ENCODE measurements at places on chromosomes 4 and X.

DNA sequence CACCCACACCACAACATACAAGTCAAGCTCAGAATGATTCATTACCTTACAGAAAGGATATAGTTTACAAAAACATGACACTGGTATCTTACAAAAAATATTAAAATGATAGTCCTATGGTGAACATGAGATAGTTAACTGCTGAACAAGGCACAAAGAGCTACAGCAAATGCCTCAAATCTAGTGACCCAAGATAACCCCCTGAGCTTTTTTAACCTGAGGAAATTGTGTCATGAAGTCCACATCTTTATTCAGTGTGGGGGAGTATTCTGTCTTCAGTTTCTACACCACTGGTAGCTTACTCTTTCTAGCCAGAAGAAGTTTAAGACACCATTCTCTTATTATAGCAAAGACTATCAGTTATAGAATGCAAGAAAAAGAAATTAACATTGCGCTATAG, 218.7 kb downstream of the MAPK10 start:
- H3K4me3 ChIP-seq: no peak overlapping the region
- no peak overlapping the region for H3K27ac ChIP-seq
- H3K36me3 ChIP-seq: no peaks in the 10 kb centered on the region

DNA sequence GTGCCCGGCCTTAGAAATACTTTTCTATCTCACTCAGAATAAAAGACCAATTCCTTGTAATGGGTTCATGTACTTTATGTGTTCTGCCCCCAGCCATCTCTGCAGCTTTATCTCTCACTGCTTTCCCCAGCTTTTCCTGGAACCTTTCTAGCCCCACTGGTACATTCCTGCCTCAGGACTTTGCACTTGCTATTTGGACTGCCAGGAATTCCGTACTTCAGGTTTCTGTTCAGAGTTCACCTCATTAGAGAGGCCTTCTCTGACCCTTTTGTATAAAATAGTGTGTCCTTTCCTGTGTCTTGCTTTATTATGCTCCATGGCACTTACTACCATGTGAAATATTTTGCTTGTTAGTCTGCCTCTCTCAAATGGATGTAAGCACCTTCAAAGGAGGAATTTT, 112.5 kb downstream of the PDLIM5 start:
- no peak overlapping the region for H3K27ac ChIP-seq
- peaks cover 4% of the 10 kb centered on the region for H3K36me3 ChIP-seq
- peaks cover 9% of the 10 kb centered on the region for H3K4me1 ChIP-seq
- DNase-seq: no peak
- H3K27me3 ChIP-seq: no peaks in the 10 kb centered on the region
- H3K4me3 ChIP-seq: no peak overlapping the region

GRCh38 chr4:26325191-26325590, 4.4 kb downstream of the RBPJ start:
- H3K4me1 ChIP-seq: peaks cover 36% of the 10 kb centered on the region
- no peaks in the 10 kb centered on the region for H3K27me3 ChIP-seq
- no peak for DNase-seq
- peak overlapping the region; percentile 64 for H3K4me3 ChIP-seq
- H3K27ac ChIP-seq: no peak overlapping the region
- H3K36me3 ChIP-seq: no peaks in the 10 kb centered on the region

GRCh38 chrX:56069299-56069931, 162.7 kb upstream of the KLF8 start:
- H3K4me1 ChIP-seq: no peaks in the 10 kb centered on the region
- DNase-seq: no peak
- no peak overlapping the region for H3K27ac ChIP-seq
- no peaks in the 10 kb centered on the region for H3K36me3 ChIP-seq
- no peak overlapping the region for H3K4me3 ChIP-seq
- no peaks in the 10 kb centered on the region for H3K27me3 ChIP-seq

- no peaks in the 10 kb centered on the region for H3K36me3 ChIP-seq
- H3K27ac ChIP-seq: peak overlapping the region; percentile 12
- H3K4me1 ChIP-seq: no peaks in the 10 kb centered on the region
- no peak overlapping the region for H3K4me3 ChIP-seq
- no peaks in the 10 kb centered on the region for H3K27me3 ChIP-seq
- DNase-seq: no peak
These were observed 855.0 kb upstream of the GRID2 start for GRCh38 chr4:91448668-91449330.

GRCh38 chr4:60652933-60653332, 547.2 kb upstream of the ADGRL3 start:
- H3K27ac ChIP-seq: no peak overlapping the region
- peaks cover 11% of the 10 kb centered on the region for H3K4me1 ChIP-seq
- no peak for DNase-seq
- H3K27me3 ChIP-seq: no peaks in the 10 kb centered on the region
- H3K36me3 ChIP-seq: peaks cover 4% of the 10 kb centered on the region
- H3K4me3 ChIP-seq: no peak overlapping the region

GRCh38 chr4:11735651-11736050, 307.0 kb upstream of the HS3ST1 start:
- no peaks in the 10 kb centered on the region for H3K4me1 ChIP-seq
- no peaks in the 10 kb centered on the region for H3K36me3 ChIP-seq
- DNase-seq: no peak
- no peak overlapping the region for H3K27ac ChIP-seq
- H3K4me3 ChIP-seq: no peak overlapping the region

GRCh38 chr4:67483868-67484602, 61.3 kb downstream of the CENPC start:
- no peaks in the 10 kb centered on the region for H3K27me3 ChIP-seq
- no peak overlapping the region for H3K4me3 ChIP-seq
- no peak overlapping the region for H3K27ac ChIP-seq
- no peak for DNase-seq
- peaks cover 43% of the 10 kb centered on the region for H3K36me3 ChIP-seq

- DNase-seq: no peak
- no peaks in the 10 kb centered on the region for H3K27me3 ChIP-seq
- no peak overlapping the region for H3K4me3 ChIP-seq
- H3K27ac ChIP-seq: no peak overlapping the region
- no peaks in the 10 kb centered on the region for H3K4me1 ChIP-seq
These were observed 497.9 kb upstream of the MAGEB18 start for GRCh38 chrX:25640276-25640675.

- no peak for DNase-seq
- no peak overlapping the region for H3K27ac ChIP-seq
- H3K4me3 ChIP-seq: no peak overlapping the region
- H3K27me3 ChIP-seq: no peaks in the 10 kb centered on the region
These were observed 17.6 kb upstream of the GABRA4 start for GRCh38 chr4:47010912-47011446.

- no peaks in the 10 kb centered on the region for H3K27me3 ChIP-seq
- no peak overlapping the region for H3K4me3 ChIP-seq
- peaks cover 7% of the 10 kb centered on the region for H3K36me3 ChIP-seq
- no peaks in the 10 kb centered on the region for H3K4me1 ChIP-seq
- DNase-seq: no peak
These were observed 24.0 kb downstream of the TAB3 start for GRCh38 chrX:30865015-30865414.

GRCh38 chrX:118100091-118100490, 16.5 kb downstream of the KLHL13 start:
- H3K27me3 ChIP-seq: no peaks in the 10 kb centered on the region
- H3K36me3 ChIP-seq: no peaks in the 10 kb centered on the region
- no peaks in the 10 kb centered on the region for H3K4me1 ChIP-seq
- DNase-seq: no peak
- H3K4me3 ChIP-seq: no peak overlapping the region

GRCh38 chr4:8641931-8642650, 49.5 kb downstream of the CPZ start:
- peak; percentile 50 for DNase-seq
- no peaks in the 10 kb centered on the region for H3K36me3 ChIP-seq
- no peak overlapping the region for H3K27ac ChIP-seq
- peaks cover 41% of the 10 kb centered on the region for H3K27me3 ChIP-seq

DNA sequence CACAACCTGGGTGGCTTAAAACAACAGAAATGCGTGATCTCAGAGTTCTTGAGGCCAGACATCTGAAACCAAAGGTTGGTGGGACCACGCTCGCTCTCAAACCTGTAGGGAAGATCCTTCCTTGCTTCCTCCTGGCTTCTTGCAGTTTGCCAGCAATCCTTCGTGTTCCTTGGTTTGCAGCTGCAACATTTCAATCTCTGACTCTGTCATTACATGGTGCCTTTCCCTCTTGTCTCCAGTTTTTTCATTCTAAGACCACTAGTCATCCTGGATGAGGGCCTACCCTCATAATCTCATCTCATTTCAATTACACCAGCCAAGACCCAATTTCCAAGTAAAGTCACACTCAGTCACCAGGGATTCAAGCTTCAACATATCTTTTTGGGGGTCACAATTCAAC, 388.0 kb downstream of the GPM6A start:
- H3K4me1 ChIP-seq: peaks cover under 1% of the 10 kb centered on the region
- DNase-seq: no peak
- no peak overlapping the region for H3K4me3 ChIP-seq
- H3K27me3 ChIP-seq: no peaks in the 10 kb centered on the region
- H3K36me3 ChIP-seq: peaks cover 4% of the 10 kb centered on the region
- no peak overlapping the region for H3K27ac ChIP-seq

GRCh38 chrX:119009071-119009470, 34.7 kb downstream of the LONRF3 start:
- no peak for DNase-seq
- H3K27me3 ChIP-seq: no peaks in the 10 kb centered on the region
- H3K36me3 ChIP-seq: no peaks in the 10 kb centered on the region
- no peaks in the 10 kb centered on the region for H3K4me1 ChIP-seq

GRCh38 chrX:47958761-47959342, 44.9 kb downstream of the ZNF182 start:
- H3K27me3 ChIP-seq: no peaks in the 10 kb centered on the region
- no peaks in the 10 kb centered on the region for H3K4me1 ChIP-seq
- no peak for DNase-seq
- no peak overlapping the region for H3K4me3 ChIP-seq
- no peak overlapping the region for H3K27ac ChIP-seq
- H3K36me3 ChIP-seq: no peaks in the 10 kb centered on the region

DNA sequence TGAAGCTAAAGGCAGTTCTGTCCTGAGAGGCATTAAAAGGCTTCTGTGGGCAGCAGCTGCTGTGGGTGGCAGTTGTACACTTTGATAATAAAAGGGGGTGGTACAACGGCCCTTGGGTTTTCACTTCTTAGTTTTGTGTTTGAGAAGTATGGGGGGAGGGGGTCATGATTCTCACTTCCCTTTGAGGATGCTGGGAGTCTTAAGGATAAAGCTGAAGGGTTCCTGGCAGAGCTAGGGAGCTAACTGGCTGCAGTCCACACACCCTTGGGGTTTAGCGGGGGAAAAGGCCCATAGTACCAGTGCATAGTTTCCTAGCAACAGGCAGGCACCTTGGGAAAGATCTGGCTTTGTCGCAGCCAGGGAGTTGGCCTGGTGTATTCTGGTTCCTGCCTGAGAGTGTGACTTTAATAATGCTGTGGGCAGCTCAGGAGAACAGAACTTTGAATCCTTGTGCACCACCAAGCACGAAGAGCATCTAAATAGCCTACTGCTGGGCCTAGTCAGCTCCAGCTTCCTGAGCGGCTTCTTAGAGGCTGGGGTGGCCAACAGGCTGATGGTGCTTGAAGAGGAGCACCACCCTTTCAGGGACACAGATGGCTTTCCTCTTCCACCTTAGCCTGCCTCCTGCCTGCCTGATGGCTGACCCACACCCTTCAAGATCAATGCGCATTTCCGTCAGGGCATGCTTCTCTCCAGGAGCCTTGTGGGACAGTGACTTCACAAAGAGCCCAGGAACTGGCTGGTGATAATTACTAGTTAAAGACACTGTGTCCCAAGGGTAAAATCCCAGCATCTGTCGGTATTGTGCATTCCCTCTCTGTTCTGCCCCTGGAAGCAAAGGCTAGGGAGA, 12.5 kb downstream of the ZBTB33 start:
- H3K4me3 ChIP-seq: no peak overlapping the region
- no peaks in the 10 kb centered on the region for H3K27me3 ChIP-seq
- DNase-seq: no peak
- H3K4me1 ChIP-seq: peaks cover 4% of the 10 kb centered on the region

- no peaks in the 10 kb centered on the region for H3K36me3 ChIP-seq
- H3K4me3 ChIP-seq: no peak overlapping the region
- no peak for DNase-seq
- peaks cover 17% of the 10 kb centered on the region for H3K4me1 ChIP-seq
- H3K27me3 ChIP-seq: peaks cover 25% of the 10 kb centered on the region
- no peak overlapping the region for H3K27ac ChIP-seq
These were observed 266.3 kb downstream of the FBXW7 start for GRCh38 chr4:152269448-152270191.

DNA sequence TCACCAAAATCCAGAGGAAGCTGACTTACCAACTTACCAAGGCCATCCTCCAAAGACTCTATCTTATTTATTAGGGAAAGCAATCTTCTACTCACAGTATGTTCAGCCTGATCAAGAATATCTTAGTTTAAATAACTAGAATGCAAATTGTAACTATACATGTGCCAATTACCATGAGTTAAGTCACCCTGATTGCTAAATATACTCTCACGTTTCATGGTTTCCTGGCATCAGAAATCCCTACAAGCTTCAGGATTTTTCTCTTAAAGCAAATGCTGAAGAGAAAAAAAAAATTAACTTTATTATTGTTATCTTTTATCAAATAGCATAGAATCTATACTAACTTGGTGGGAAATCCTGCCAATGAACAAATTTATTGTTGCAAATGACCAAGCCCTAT, 63.0 kb upstream of the MXD4 start:
- H3K4me3 ChIP-seq: no peak overlapping the region
- no peak for DNase-seq
- peaks cover 3% of the 10 kb centered on the region for H3K27me3 ChIP-seq
- no peaks in the 10 kb centered on the region for H3K36me3 ChIP-seq
- H3K4me1 ChIP-seq: no peaks in the 10 kb centered on the region

- H3K4me3 ChIP-seq: peak overlapping the region; percentile 86
- H3K4me1 ChIP-seq: peaks cover 36% of the 10 kb centered on the region
- H3K27me3 ChIP-seq: no peaks in the 10 kb centered on the region
- H3K27ac ChIP-seq: peak overlapping the region; percentile 76
- H3K36me3 ChIP-seq: peaks cover 21% of the 10 kb centered on the region
- no peak for DNase-seq
These were observed 884 bp downstream of the RELL1 start for GRCh38 chr4:37685161-37685822.

All from type B pancreatic cell (in vitro differentiated cells).